ENCODE measurements at places on chromosomes 3 and 15.

- DNase-seq: no peak
Measured at GRCh38 chr15:91885714-91886270, 32.3 kb downstream of the SLCO3A1 start.

- DNase-seq: peak; percentile 81
Measured at GRCh38 chr15:65409036-65409631, 13.6 kb downstream of the IGDCC4 start.

GRCh38 chr15:69926006-69926405, 171.7 kb downstream of the TLE3 start:
- no peak for DNase-seq

- DNase-seq: no peak
Measured at GRCh38 chr15:100022806-100023205, 289.6 kb upstream of the LYSMD4 start.

GRCh38 chr15:65789105-65789504, 3.0 kb downstream of the DENND4A start:
- no peak for DNase-seq

GRCh38 chr3:97935842-97936241, 36.4 kb downstream of the RIOX2 start:
- DNase-seq: no peak

- no peak for DNase-seq
Measured at GRCh38 chr3:45664578-45664977, 24.6 kb upstream of the SACM1L start.

DNA sequence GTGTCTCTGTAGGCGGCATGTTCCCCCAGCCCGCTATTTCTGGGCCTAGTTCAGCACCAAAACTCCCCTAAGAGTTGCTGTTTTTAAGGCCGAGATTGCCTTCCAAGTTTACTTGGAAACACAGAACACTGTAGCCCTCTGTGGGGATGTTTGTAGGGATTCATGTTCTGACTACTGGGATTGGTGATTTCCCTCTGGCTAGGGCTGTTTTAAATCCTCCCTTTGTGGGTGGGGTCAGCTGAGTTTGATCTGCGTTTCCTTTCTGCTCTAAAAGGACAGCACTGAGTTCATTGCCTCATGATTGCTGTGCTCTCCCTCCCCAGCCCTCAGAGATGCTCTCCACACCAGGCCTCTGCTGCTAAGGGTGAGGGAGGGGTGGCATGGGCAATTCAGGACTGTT, 640.6 kb upstream of the DPPA4 start:
- DNase-seq: no peak

GRCh38 chr3:174596447-174596982, 262.6 kb upstream of the NAALADL2 start:
- DNase-seq: no peak

- DNase-seq: no peak
Measured at GRCh38 chr15:38275959-38276358, 23.3 kb downstream of the SPRED1 start.

DNA sequence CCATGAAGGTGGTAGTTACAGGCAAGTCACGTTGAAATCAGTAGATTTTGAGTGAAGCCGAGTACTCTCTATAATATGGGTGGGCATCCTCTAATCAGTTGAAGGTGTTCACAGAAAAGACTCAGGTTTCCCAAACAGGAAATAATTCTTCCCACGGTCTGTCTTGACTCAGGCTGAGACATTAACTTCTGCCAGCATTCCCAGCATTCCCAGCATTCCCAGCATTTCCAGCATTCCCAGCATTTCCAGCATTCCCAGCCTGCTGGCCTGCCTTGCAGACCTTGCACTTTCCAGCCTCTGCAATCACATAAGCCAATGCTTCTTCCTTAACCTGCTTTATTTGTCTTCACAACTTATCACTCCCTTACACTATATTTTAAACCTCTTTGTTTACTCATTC, 542.3 kb upstream of the ROBO2 start:
- no peak for DNase-seq

DNA sequence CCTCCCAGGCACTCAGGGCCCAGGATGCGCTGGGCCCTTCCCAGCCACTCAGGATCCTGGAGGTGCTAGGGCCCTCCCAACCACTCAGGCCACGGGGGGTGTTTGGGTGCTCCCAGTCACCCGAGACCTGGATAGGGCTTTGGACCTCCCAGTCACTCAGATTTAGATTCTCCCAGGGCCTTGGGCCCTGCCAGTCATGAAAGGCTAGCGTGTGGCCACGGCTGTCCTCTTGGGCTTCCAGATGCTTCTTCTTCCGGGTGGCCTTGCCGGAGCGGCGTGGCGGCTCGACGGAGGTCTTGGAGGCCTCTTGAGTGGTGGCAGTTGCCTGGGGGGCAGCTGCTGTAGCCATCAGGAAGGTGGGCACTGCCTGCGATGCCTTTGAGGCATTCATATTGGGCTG, 2.8 kb downstream of the MAGEL2 start:
- no peak for DNase-seq

Data from GM04503 (cell line).